ENCODE measurements at places on chromosomes 2 and 18.

- DNase-seq, result no peak
Observed at GRCh38 chr2:241821460-241822263, 12.7 kb downstream of the NEU4 start.

GRCh38 chr2:190755772-190756415, 107.0 kb downstream of the NAB1 start:
- DNase-seq, result no peak

DNA sequence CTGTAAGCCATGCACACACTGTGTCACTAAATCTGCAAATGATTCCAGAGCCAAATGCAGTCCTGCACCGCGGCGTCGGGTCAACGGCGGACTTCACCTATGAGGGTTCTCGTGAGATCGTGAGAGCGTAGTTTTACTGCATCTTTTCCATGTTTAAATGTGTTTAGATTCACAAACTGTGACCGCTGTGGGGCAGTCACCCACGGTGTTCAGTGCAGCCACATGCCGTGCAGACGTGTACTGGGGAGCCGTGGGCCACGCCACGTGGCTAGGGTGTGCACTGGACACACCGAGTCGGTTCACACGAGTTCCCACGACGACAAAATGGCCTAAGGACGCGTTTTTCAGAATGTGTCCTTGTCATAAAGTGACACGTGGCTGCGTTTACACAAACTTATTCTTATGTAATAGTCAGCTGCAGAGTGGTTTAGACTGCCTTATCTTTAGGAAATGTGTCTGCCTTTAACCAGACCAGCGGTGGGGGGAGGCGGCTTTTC, 34.1 kb downstream of the NFATC1 start:
- no peak for DNase-seq

DNA sequence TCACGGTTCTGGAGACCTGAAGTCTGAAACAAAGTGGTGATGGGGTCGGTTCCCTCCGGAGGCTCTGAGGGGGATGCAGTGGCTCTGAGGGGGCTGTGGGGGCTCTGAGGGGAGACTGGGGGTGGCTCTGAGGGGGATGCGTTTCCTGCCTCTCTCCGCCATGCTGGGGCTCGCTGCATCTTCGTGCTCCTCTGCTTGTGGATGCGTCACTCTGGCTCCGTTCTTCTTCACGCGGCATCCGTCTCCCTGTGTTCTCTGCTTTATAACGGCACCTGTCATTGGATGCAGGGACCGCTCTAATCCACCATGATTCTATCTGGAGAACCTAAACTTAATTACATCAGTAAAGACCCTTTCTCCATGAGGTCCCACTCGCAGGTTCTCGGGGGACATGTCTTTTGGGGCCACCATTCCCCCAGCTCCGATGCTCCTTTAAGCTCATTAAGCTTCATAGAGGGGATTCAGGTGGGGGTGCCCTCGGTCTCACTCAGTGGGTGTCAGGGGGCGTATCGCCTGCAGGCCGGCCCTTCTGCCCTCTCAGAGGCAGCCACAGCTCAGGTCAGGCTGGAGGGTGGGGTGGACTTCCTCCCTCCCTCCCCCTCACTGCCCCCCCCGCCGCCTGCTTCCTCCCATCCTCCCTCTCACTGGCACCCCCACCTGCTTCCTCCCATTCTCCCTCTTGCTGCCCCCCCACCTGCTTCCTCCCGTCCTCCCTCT, 18.4 kb downstream of the RTP5 start:
- DNase-seq, result no peak

GRCh38 chr18:12057419-12058039, 36.1 kb upstream of the ANKRD62 start:
- no peak for DNase-seq

- DNase-seq, result no peak
Observed at GRCh38 chr18:47709556-47709955, 220.9 kb downstream of the SMAD2 start.

GRCh38 chr2:78890935-78891334, 134.6 kb upstream of the REG3G start:
- no peak for DNase-seq

DNA sequence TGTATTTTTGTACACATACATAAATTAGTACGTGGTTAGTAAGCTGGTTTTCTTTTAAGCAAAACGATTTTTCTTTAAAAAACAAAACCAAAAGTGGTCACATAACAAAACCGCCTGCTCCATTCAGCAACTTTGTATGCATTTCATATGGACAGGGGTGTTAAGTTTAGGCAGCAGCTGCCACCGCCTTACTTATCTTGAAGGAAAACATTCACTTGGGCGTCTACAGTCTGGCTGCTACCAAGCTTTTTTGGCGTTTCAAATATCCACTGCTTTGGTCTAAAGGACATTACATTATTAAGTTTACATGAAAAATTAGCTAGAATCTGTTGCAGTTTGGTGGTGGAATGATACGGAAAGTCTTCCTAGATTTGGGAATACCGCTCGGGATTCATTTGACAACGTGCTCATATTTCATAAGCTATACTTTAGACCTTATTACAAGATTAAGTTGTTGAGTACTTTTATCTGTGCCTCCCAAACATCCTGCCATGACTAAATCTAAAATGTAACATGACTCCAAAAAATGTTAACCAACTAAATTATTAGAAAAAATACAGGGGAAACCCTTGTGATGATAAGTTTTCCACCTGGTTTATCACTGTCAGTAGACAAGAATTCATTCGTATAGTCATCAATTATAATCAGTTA, 214.8 kb downstream of the NEDD4L start:
- no peak for DNase-seq

- DNase-seq, result no peak
Observed at GRCh38 chr18:42765302-42765701, 350.2 kb downstream of the RIT2 start.

GRCh38 chr2:157957596-157957995, 81.5 kb upstream of the ACVR1 start:
- no peak for DNase-seq

GRCh38 chr2:232225895-232226294, 152.7 kb upstream of the ALPP start:
- no peak for DNase-seq

GRCh38 chr2:137706786-137707613, 257.3 kb upstream of the HNMT start:
- DNase-seq, result no peak

DNA sequence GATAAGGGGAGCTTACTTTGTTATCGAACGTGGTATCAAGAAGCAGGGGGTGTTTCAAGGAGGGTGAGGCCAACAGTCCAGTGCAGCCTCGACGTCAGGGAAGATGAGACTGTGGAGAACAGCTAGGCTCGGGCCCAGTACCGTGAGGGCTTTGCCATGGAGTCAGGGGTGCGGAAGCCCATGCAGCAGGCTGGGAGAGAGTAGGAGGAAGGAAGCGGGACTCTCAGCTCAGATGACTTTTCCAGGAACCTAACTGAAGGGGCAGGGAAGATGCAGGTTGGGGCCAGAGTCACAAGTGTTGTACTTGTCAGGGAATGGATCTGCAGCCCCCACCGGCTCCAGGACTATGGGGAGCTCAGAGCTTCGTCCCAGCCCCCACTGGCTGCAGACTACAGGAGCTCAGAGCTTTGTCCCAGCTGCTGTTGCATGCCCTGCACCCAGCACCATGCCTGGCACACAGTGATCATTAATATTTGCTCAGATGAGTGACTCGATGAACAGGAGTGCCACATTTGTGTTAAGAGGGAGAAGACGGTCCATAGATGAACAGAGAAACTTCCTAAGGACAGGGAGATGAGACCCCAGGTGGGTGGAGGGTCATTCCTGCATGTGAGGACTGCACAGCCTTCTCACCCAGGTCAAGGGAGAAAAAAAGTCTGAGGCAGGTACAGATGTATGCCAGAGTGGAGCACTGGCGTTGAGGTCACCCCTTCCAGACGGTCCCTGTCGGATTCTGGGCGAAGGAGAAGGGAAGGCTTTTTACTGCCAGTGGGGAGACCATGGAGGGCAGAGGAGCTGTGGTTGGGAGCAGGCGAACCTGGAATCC, 36.4 kb downstream of the PTGR3 start:
- DNase-seq, result no peak

DNA sequence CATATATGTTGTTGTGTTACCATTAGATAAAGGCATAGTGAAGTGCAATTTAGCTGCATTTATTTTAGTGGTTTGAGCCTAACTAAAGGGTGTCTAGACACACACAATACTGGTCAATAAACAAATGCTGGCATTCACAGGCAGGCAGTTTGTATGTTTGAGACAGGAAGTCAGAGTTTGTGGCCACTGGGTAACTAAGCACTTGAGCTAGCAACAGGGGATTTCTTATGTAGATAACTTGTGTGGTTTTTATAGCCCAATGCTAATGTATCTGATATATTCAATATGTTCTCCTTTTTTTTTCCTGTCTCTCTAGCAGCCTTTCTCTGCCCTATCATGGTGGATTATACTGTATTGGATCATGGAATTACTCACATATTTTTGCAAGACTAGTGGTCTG, 38.1 kb downstream of the LRRTM4 start:
- no peak for DNase-seq

GRCh38 chr18:62729487-62730386, 14.4 kb downstream of the PHLPP1 start:
- no peak for DNase-seq

DNA sequence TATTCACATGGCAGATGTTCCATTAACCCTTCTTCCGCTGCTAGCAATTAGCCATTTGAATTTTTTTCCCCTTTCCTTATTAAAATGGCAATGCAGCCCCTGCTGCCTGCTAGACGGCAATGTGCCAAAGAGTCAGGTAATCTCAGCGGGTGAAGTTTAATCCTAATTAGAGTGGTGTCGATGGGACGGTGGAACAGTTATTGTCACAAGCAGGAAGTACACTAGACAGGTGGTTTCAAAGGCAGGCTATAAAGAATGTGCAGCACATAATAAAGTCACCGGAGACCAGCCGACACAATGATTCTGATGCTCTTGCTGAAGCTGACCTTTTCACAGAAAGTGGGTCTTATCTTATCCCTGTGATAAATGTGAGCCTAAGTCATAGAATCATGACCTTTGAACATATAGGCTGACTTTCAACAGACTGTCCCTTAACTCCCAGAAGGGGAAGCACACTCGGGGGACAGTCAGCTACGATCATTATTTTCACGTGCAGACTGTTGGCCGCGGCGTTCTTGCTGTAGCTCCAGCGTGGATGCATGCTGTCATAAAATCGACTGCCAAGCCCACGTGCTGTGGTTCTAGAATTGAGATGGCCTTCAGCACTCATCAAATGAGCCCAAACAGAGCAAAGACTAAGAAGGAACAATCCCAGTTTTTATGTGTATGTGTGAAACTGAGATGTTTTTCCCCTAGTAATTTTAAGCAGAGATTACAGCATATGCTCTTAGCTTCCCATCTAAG, 926.2 kb upstream of the SOX11 start:
- no peak for DNase-seq

GRCh38 chr2:229048134-229048533, 223.0 kb downstream of the PID1 start:
- no peak for DNase-seq

- DNase-seq, result no peak
Observed at GRCh38 chr2:84700006-84700405, 180.9 kb downstream of the TRABD2A start.

GRCh38 chr2:176268976-176269318, 295 bp upstream of the MTX2 start:
- DNase-seq, result no peak

- no peak for DNase-seq
Observed at GRCh38 chr18:55381277-55381676, 206.7 kb downstream of the TCF4 start.

- DNase-seq, result no peak
Observed at GRCh38 chr2:127170452-127171197, 49.5 kb downstream of the CYP27C1 start.

DNA sequence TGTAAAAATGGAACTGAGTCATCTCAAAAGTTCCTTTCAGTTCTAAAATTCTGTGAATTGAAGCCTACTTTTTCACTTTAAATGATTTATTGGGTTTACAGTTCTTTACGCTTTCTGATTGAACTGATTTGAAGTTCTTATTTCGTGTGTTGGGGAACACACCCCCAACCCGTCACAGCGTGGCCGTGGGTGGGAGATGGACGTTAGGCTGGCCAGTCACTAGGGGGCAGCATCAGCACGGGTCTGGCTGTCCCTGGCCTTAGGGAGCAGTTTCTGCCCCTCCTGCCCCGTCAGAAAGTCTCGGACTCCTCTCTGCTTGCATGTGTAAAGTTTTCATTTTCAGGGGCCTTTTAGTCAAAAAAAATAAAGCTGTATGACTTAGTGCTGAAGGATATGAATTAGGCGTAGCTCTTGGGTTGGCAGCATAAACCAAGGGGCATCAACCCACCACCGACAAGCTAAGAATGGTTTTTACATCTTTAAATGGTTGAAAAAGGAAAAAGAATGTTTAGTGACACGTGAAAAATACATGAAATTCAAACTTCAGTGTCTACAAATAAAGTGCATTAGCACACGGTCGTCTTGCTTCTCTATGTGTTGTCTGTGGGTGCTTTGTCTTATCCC, 63.4 kb downstream of the ZCCHC2 start:
- peak; percentile 52 for DNase-seq

DNA sequence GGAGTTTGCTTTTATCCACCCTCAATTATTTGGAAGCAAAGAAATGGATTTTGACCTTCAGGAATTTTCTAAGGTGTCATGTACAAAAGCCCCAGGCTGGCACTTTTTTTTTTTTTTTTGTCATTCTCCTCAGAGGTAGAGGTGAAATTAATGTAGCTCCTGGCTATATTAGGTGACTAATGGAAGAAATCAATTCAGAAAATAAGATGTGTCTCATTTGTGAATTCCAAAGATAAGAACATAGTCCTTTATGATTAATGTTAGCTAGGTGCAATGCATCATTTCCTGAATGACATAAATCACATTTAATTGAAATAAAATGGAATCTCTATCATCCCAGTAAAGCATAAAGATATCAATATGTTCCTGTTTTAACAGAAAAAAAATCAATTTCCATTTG, 477.6 kb downstream of the FBXO15 start:
- no peak for DNase-seq

- DNase-seq, result no peak
Observed at GRCh38 chr2:242060212-242060835, 190.8 kb downstream of the RTP5 start.

- DNase-seq, result no peak
Observed at GRCh38 chr2:99476629-99477028, 13.2 kb downstream of the REV1 start.

DNA sequence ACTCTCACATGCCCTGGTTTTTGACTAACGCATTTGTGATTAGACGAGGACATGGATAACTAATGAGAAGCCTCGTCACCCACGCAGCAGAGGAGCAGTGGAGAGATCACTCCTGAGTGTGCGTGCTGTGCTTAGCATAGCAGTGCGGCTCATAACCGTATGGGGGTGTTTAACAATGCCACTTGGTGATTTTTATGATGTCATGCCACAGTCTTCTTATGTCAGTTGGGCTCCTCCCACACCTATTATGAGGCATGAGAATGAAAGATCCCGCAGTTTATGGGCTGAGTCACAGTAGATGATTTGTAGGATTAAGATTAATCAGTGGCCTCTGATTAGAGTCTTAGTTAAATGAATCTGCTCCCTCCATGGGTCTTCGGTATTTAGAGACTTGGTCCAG, 2.5 kb upstream of the SMIM21 start:
- no peak for DNase-seq
